Left hindlimb (tissue), 1 donor: ENCODE measurements at places on chromosomes 4 and X.

DNA sequence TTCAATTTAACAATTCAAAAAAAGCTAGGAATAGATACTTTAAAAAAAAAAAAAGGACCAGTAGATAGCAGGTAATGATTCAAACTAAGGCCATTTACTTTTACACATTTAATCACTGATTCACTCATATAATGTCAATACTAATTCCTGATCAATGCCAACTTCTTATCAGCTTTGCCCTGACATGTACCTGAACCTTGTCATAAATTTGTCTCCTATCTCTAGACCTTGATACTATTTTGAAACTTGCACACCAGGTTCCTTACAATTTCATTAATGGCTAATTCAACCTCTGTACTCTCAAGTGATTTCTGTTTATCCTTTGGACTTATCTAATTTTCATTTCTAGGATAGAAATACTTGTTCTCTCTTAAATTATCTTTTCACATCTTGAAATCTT, 55.4 kb downstream of the UGT2B4 start:
- DNase-seq: no peak

- DNase-seq: no peak
Measured at GRCh38 chr4:140374130-140374477, 658 bp downstream of the SCOC start.

DNA sequence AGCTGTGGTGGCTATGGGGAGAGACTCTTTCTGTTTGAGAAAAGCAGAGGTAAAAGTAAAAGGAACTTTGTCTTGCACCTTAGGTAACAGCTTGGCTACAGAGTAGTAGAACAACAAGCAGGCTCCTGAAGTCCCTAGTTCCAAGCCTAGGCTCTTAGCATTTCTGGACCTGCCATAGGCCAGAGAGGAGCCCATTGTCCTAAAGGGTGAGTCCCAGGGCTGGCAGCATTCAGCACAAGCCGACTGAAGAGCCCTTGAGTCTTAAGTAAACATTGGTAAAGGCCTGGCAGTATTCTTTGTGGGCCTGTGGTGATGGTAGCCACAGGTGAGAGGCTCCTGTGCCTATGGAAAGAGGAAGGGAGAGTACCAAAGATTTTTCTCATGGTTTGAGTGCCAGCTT, 38.2 kb downstream of the CSN3 start:
- no peak for DNase-seq

- DNase-seq: no peak
Measured at GRCh38 chr4:56512166-56512565, 6.6 kb downstream of the ARL9 start.

DNA sequence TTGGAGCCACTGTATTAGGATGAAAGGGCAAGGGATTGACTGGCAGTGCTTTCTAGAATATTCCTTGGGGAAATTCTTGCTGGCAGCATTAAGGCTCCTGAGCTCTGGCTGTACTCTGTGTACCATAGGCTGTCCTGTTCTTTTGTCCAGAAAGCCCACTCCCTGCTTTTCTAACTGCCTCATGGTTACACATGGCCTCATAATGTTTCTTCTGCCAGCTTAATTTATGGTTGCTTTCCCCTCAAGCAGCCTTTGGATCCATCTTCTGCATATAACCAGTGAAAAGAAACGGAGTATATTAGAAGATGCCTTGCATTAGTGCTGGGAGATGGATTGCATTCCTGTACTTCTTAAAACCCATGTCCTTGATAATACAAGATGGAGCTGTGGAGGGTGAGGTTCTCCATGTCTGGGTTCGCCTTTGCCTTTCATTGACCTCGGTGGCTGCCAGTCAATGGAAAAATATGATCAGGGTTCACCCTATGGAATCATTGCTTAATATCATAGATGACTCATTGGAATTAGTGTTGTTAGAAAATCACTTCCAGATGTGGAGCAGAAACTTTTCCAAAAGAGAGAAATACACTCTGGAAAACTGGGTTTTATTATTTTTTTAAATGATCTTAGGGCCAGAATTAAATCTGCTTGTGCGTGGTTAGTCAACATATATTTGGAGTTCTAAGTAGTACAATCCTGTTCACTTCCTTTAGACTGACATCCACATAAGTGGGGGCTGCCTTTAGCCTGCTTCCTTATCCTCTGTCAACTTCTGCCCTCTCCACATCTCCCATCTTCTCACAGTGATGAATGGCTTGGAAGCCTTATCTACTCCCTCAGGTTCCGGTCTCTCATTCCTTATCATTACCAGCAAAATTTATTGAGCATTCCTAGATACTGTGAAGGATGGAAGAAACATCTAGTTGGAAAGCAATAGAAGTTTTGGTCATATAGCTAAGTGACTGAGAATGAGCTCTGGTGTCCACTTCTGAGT, 24.9 kb downstream of the DOCK11 start:
- no peak for DNase-seq

DNA sequence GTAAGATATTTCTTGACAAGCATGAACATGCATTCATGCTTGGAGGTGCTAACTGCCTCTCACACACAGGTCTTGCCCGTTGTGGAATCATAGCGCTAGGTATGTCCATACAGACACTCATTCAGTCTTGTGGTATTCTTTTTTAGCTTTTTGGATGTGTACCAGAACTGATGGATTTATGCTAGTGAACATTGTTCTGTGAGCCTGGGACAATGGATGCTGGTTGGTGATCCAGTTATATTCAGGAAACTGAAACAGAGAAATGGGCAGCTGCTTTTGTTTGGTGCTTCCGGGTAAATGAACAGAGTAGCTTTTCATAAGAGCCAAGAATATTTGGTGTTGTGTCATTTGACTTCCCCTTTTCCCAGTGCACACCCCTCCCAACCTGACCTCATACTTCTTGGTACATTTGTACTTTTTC, 78.9 kb upstream of the SLC4A4 start:
- DNase-seq: no peak

DNA sequence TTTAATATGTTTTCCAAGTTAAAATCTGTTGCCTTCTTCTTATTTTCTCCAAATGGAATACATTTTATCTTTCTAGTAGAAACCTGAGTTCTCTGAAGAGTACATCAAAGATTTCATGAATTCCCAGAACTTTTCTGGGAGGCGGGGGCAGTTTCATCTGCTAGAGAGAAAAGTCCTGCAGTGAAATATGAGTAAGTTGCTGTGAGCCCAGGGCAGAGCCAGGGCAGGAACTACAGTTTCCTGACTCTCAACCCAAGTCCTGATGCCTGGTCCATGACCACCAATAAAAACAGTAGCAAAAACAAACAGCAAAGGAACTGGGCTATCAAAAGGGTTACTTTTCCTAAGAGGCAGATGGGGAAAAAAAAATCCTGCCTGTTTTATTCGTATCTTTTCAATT, 239.4 kb upstream of the CTSO start:
- no peak for DNase-seq

DNA sequence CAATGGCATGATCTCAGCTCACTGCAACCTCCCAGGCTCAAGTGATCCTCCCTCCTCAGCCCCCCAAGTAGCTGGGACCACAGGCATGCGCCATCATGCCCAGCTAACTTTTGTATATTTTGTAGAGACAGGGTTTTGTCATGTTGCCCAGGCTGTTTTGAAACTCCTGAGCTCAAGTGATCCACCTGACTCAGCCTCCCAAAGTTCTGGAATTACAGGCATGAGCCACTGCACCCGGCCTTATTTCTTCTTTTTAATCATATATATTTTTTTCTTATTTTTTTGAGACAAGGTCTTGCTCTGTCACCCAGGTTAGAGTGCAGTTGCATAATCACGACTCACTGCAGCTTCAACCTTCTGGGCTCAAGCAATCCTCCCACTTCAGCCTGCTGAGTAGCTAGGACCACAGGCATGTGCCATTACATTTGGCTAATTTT, 184.0 kb downstream of the TSPAN5 start:
- no peak for DNase-seq

GRCh38 chr4:108272561-108272960, 103.8 kb upstream of the LEF1 start:
- DNase-seq: no peak

GRCh38 chr4:110512901-110513300, 36.9 kb downstream of the ENPEP start:
- DNase-seq: no peak

- DNase-seq: peak; percentile 91
Measured at GRCh38 chr4:186726426-186727168, 2.9 kb upstream of the FAT1 start.

- DNase-seq: no peak
Measured at GRCh38 chr4:84167564-84167963, 331.5 kb downstream of the NKX6-1 start.

GRCh38 chrX:47607091-47607490, 12.6 kb downstream of the SYN1 start:
- no peak for DNase-seq

GRCh38 chrX:117752745-117753144, 363.9 kb downstream of the KLHL13 start:
- no peak for DNase-seq

GRCh38 chr4:182894681-182895275, 22.4 kb downstream of the DCTD start:
- no peak for DNase-seq

- DNase-seq: no peak
Measured at GRCh38 chr4:126268106-126268505, 953.4 kb downstream of the FAT4 start.

DNA sequence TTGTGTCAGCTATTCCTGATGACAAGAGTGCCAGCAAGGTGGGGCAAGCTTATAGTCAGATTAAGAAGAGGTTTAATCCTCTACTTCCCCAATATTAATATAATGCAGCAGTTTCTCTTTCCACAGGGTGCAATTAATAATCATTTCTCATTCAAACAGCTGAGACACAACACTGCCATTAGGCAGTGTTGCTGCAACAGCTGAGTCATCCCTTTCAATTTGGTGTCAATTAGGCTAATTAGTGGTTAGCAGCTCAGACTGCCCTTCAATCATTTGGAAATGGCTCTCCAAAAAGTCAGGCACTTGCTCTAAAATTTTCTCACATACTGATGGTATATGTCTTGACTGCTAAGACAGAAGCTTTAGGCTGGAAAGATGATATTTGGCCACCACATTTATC, 265.7 kb upstream of the FAM241A start:
- no peak for DNase-seq

DNA sequence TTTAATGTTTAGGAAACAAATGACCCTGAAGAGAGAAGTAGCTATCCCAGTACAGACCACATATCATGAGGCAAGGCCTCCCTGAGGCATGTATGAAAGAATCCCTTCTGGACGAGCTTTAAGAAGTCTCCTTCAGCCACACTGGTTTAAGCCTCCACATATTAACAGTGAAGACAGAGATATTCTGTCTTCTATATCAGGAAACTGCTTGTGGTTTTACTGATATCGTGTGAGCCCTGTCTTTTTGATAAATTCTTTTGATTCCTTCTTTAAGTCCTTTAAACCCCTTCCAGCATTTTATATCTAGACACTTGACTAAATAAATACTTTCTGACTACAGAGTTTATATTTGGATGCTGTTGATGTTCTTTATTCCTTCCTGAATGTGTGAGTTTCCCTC, 45.9 kb upstream of the GPC4 start:
- no peak for DNase-seq

DNA sequence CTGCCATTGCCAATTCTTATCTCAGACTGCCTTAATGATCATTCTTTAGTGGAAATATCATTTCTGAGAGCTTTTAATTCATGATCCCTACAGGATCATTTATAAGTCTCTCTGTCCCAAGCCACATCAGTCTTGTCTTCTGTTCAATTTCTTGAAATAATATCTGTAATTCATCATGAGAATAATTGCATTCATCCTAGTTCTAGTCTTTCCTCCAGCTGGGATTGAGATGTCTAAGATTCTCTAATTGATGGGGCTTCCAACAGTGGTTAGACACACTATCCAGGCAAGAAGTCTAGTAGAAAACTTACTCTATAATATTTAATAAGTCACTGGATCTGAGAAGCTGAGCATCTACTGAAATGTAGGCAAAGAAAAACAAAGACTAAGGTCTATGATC, 854.7 kb upstream of the ADGRL3 start:
- DNase-seq: no peak

DNA sequence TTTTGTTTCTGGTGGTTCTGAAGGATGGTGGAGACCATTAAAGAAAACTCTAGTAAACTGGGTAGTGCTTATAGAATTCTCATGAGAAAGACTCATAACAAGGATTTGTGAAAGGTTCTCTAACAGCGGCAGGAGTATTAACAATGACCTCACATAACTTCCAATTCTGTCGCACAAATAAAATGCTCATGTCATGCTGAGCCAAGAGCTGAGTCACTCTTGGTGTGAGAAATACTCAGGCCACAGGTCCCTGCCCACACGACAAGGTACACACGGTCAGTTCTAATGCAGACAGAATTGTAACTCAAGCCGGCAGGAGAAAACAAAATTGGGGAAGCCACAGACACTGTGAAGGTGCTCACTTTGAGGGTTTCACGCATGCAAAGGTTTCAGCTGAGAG, 34.4 kb upstream of the C4orf50 start:
- DNase-seq: no peak

GRCh38 chr4:19486400-19486799, 765.3 kb upstream of the SLIT2 start:
- no peak for DNase-seq

- no peak for DNase-seq
Measured at GRCh38 chr4:26815706-26816105, 44.9 kb upstream of the STIM2 start.

- no peak for DNase-seq
Measured at GRCh38 chr4:22473268-22473667, 42.6 kb downstream of the ADGRA3 start.

DNA sequence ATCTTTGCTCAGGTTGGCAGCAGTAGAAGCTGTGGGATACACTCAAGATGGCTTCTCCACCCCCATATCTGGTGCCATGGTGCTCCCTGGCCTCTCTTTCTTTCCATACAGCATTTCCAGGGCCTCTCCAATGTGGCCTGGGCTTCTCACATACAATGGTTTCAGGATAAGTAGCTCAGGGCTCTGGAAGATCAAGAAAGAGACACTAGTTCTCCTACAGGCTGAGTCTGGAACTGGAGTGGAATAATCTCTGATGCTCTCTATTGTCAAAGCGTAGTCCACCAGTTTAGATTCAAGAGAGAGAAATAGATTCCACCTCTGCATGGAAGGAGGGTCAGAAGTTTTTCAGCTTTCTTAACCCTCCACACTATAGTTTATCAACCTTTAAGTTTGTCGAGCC, 138.2 kb upstream of the AADAT start:
- no peak for DNase-seq

GRCh38 chr4:74055096-74055495, 16.6 kb upstream of the CXCL3 start:
- DNase-seq: no peak

- DNase-seq: no peak
Measured at GRCh38 chr4:21476757-21477156, 471.8 kb downstream of the KCNIP4 start.

DNA sequence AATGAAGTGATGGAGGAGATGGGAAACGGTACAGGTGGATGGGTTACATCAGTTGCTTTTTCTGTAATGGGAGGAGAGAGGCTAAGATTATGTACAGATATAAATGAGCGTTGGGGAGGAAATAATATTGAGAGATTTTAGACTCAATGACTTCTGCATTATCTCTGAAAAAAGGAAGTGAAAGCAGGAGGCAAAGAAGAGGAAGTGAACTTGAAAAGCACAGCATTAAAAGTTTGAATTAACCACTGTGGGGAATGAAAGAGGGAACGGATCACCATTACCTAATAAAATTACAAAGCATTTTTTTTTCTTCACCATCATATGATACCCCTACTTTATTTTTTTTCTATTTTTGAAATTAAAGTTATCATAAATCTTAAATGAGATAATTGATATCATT, 1025.5 kb downstream of the RPA4 start:
- no peak for DNase-seq
